Right ventricle myocardium superior (tissue), 1 donor: ENCODE measurements at places on chromosomes 1 and 21. TPM values are rescaled to one million over a fixed set of nuclear protein-coding genes. Genes with fewer than 3 reads are reported as not detected.
A peak's percentile ranks its signal among the peaks of the same experiment; 100 is the strongest.

Gene ALG14
- 2.9 TPM for total RNA-seq

Gene ZNF436
- 11.4 TPM for total RNA-seq

Gene LRRC42
- 12.0 TPM for total RNA-seq

Gene TNNI3K
- 84.6 TPM for total RNA-seq

Gene LRP8
- 1.5 TPM for total RNA-seq

Gene HMGN1
- total RNA-seq: 54.5 TPM

Gene S100A5
- total RNA-seq: not detected

Gene HTR1D
- not detected for total RNA-seq

Gene OR2L3
- total RNA-seq: not detected

Gene MX2
- total RNA-seq: 4.2 TPM

Gene CYP4B1
- total RNA-seq: 20.4 TPM

Gene IVL
- total RNA-seq: not detected

Gene LENEP
- not detected for total RNA-seq

DNA sequence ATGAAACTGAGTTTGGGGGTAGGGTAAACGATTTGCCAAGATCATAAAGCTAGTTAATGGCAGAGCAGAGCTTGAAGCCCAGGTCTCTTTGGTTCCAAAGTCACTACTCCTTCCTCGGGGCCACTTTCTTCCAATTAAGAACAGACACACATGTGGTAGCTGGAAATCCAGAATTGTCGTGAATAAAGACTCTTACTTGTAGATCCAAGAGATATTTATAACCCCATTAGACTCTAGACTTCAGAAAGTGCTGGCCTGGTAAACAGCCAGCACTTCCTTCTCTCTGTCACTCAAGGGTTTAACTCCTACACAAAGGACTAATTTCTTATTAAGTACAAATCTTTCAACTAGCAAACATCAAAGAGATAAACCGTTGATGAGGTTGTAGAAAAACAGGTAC lies 2.7 kb downstream of the FAM163A start:
- no peak for DNase-seq

DNA sequence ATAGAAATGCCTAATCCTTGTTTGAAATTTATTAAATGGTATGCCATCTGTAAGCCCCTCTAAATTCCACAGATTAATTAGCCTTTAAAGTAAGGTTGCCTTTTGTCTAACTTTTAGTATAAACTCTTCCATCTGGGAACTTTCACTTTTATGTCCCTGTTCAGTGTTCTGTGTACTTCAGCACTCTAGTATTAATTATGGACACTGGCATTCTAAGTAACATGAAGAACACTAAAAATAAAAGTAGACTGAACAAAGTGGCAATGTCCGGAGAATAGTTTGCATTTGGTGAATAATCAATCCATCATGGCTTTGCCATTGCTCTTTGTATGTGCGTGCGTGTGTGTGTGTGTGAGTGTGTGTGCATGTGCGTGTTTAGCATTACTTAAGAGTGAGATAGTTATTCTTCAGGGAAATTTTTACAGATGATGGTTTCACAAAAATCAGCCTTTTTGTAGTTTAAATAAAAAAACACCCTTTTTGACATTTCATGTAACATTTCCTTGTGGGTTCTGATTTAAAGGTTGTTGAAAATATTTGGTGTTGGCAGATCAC lies 51.1 kb downstream of the ATF6 start:
- DNase-seq: no peak

- DNase-seq: no peak
Observed at GRCh38 chr1:194322751-194323150, 1136.3 kb upstream of the B3GALT2 start.

DNA sequence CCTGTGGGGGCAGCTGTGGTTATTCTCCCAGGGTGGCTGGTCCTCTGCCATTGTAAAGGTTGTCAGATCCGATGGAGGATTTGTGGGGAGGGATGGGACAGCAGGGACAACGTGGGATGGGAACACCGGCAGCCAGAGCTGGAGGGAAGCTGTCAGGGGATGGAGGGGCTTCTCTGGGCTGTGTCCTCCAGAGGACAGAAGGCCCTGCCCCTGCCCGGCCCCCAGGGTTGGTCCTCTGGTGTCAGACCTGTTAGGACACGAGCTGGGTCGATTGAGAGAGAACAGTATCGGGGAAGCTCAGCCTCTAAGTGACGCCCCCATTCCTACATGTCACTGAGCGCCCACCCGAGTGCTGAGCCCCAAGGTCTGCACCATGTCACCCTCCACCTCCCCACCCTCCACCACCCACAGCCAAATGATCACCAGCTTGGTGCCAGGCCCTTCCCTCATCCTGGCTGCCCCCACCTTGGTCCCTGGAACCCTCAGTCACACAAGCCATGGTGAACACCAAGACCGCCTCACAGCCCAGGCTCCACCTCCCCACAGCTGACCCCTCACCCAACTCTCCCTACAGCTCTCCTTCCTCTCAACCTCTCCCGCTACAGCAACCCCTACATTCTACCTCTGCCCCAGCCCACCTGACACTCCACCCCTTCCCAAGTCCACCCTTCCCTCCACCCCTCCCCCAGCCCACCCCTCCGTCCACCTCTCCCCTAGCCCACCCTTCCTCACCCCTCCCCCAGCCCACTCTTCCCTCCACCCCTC lies 244.4 kb downstream of the MATN1 start:
- no peak for DNase-seq

DNA sequence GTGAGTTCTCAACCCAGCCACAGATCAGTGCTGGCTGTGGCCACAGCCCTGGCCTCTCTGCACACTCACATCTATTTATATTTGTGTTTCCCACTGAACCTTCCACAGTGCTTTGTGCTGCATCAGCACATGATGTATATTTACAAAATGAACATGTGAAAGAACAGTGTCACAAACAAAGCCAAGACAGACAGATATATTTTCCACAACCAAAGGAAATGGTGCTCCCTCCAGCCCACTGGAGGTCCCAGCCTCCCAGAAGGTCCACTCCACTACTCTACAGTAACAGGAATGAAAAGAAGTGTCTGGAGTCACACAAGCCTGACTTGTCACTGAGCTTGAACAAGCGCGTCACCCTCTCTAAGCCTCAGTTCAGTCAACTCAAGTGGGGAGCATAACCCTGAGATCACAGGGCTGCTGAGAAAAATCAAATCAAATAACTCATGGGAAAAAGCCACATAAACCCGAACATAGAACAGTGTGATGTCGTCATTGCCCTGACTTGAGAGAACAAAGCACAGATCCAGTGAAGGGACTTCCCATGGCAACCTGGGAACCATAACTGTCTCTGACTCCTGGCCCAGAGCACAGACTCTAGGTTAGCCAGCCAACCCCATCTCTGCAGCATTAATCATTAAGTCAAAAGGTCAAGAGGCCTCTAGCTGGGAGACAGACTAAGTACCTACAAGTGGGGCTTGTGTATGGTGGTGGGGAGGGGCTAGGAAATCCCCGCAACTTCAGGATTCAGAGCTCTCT lies 121.2 kb downstream of the TRABD2B start:
- no peak for DNase-seq

- DNase-seq: peak; percentile 66
Observed at GRCh38 chr1:82065916-82066315, 265.2 kb downstream of the ADGRL2 start.

DNA sequence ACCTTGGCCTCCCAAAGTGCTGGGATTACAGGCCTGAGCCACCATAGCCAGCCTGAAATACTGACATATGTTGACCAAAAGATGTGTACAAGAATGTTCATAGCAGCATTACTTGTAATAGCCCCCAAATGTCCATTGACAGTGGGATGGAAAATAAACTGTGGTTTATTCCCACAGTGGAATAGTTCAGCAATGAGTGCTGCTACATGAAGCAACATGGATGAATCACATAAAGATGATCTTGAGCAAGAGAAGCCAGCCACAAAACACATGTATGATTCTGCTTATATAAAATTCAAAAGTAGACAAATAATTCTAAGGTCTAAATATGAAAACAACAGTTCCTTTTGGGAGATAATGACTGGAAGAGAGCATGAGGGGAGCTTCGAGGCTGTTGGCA lies 9.1 kb upstream of the CREG1 start:
- DNase-seq: no peak

GRCh38 chr1:91161749-91162148 lies 139.9 kb upstream of the ZNF644 start:
- DNase-seq: no peak

GRCh38 chr1:226912587-226913176 lies 27.4 kb upstream of the COQ8A start:
- DNase-seq: peak; percentile 74

DNA sequence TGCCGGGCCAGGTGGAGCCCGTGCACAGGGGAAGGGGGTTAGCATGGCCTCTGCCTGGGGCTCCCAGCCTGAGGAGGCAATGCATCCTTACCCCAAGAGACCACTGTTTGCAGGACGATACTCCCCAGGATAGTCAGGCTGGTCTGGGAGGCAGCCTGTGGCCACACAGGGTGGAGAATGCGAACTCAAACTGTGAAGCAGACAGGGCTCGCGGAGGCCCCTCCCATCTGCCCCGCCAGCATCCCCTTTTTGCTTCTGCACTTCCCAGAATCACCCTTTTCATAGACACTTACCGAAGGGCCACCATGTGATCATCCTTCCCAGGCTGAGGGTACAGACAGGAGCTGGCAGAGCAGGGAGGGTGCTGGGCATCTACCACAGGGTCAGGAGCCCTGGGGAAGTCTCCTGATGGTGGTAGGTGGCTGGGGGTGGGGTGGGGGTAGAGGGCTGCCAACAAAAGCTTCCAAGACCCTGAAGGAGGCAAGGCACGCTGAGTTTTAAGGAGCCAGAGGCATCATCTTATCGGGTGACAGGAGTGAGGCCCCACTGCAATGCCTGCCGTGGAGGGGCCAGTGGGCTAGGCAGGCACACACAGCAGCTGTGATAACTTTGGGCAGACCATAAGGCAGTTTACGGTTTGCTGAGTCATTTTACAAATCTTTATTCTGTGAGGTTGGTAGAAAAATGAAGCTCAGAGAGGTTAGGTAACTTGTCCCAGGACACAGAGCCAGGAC lies 31.3 kb upstream of the BTG2 start:
- peak; percentile 78 for DNase-seq

- DNase-seq: no peak
Observed at GRCh38 chr1:58943776-58944175, 159.9 kb upstream of the JUN start.

DNA sequence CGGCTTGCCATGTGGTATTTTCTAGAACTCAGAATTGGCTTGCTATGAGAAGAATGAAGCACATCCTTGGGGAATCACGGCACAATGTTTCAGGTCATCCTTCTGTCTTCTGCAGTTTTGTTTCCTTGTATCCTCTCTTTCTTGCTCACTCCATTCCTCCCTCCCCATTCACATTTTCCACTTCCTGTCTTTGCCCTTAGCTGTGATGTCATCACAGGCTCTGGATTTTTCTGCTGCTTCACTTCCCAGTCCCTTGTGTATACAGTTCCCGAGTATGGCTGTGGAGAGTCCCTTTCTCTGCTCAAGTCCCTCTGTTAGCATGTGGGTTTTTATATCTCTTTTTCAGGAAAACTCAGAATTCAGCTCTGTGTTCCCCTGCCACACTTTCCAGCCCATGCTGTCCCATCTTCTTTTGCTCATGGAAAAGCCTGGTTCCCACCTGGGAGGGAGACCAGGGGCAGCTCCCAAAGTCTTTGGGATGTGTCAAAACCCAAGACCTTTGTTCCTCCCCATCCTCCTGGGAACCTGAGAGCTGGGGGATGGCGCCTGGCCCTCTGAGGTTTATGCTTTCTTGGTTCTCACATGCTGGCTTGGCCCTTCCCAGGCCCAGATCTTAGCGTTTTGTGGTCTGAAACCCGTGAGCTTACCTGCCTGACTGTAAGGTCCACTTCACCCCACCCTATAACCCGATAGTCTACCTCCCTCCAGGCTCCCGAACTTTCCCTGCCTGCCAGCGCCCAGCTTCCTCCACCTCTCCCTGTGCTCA lies 4.8 kb upstream of the RGS16 start:
- no peak for DNase-seq

- DNase-seq: no peak
Observed at GRCh38 chr1:228763561-228763960, 28.3 kb downstream of the RHOU start.

GRCh38 chr1:226712742-226713419 lies 26.2 kb downstream of the ITPKB start:
- DNase-seq: no peak

GRCh38 chr1:116346943-116347673 lies 25.9 kb upstream of the ATP1A1 start:
- no peak for DNase-seq

- no peak for DNase-seq
Observed at GRCh38 chr1:76891931-76892622, 24.8 kb downstream of the ST6GALNAC5 start.

DNA sequence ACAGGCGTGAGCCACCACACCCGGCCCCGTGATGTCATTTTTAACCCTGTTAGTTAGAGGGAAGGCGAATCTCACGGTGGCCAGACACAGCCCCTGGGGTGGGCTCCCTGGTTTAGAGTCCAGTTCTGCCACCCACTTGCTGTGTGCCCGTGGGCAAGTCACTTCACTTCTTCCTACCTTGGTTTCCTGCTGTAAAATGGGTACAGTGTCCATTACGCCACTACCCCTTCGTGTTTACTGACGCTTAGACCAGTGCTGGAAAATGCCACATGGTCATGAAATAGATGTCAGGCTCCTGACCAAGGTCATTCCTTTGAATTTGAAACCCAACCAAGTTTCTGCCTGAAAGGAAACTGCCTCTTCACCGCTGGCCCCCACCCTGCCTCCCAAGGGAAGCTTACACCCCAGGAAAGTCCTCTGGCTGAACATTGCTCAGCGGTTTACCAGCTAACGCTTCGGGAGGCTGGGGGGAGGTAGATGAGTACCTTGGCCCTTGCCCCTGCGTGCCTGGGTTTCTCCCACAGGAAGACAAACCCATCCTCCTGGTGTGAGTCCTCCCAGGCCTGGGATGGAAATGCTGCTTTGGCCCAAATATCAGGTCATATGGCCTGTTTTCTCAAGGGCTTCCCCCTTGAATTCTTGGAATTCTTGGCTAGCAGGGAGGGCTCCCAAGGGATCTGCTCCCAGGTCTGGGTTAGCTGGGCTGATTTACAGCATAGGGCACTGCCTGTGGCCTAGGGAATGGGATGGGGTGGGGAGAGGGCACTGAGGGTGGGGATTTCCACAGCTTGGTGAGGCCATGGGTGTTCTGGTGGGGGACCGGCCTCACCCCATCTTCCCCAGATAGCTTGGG lies 7.6 kb upstream of the AADACL4 start:
- peak; percentile 66 for DNase-seq

- DNase-seq: no peak
Observed at GRCh38 chr1:238205045-238205662, 314.4 kb upstream of the ZP4 start.

DNA sequence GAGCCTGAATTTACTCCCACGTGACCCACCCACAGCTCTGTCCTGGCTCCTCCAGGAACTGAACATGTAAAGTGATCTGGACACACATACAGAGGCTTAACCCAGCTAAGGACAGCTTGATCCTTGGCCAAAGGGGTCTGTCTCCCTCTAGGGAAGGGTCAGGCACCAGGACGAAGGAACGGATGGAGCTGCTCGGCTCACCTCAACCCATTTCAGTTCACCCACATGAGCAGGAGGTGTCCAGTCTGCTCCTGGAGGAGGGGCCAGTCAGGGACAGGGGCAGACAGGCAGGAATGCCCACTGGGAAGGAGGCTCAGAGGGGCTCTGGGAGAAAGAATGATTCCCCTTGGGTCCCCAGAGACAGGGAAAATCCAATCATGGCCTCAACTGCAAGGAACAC lies 567.2 kb downstream of the PTPRU start:
- no peak for DNase-seq
